ENCODE measurements at places on chromosomes 3 and 15. TPM values are rescaled to one million over a fixed set of nuclear protein-coding genes. Genes with fewer than 3 reads are reported as not detected.

GRCh38 chr15:64635499-64636495 lies 139.6 kb downstream of the RBPMS2 start:
- peak; percentile 75 for DNase-seq

Gene NOP10
- polyA plus RNA-seq = 514 TPM

- DNase-seq = peak; percentile 37
These were observed 80.9 kb downstream of the RAP2B start for GRCh38 chr3:153242896-153243295.

DNA sequence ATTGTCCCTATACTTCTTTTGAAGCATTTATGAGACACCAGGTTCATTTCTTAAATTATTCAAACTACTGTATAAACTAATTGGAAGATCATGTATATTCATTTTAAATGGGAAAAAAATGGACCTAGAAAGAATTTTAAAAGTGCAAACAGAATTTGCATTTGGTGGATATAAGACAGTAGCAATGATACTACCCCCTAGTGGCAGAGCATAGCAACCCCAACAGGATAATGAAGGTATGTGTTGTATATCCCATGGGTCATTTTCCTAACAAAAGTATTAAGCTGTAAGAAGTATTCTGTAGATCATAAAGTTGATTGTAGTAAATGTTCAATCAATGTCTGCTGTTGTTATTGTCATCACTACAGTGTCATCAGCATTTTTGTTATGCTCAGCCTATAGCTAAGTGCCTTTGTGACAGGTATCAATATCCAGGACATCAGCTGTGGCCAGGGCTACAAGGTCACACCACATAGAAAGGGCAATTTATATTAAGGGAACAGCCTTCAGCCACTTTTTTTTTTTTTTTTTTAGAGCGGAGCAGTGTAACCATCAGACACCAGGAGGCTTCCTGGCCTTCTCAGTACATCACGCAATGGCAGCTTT lies 175.8 kb downstream of the FOXB1 start:
- DNase-seq = peak; percentile 32

- DNase-seq = no peak
These were observed 46.2 kb downstream of the PTH1R start for GRCh38 chr3:46923559-46924350.

DNA sequence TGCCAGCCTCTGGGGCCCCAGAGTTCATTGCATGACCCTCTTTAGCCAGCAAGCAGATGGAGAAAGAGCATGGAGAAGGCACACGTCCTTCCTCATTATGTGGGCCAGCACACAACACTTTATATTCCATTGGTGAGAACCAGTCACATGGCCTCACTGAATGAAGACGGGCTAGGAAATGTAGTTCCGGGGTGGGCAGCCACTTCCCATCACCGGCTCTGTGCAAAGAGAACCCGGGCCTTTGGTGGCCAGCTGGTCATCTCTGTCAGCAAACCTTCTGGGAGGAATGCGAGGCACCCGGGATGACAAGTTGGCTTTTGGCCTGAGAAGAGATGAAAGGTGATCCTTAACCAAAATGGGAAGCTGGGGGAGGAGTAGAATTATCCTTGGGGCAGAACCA lies 90.2 kb upstream of the VGLL4 start:
- DNase-seq = no peak

DNA sequence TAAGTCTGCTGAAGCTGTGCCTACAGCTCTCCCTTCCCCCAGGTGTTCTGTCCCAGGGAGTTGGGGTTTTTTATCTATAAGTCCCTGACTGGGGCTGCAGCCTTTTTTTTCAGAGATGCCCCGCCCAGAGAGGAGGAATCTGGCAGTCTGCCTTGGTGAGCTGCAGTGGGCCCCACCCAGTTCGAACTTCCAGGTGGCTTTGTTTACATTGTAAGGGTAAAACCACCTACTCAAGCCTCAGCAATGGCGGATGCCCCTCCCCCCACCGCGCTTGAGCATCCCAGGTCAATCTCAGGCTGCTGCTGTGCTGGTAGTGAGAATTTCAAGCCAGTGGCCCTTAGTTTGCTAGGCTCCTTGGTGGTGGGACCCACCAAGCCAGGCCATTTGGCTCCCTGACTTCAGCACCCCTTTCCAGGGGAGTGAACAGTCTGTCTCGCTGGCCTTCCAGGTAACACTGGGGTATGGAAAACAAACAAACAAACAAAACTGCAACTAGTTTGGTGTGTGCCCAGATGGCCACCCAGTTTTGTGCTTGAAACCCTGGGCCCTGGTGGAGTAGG lies 189.4 kb downstream of the MFSD1 start:
- DNase-seq = peak; percentile 49

DNA sequence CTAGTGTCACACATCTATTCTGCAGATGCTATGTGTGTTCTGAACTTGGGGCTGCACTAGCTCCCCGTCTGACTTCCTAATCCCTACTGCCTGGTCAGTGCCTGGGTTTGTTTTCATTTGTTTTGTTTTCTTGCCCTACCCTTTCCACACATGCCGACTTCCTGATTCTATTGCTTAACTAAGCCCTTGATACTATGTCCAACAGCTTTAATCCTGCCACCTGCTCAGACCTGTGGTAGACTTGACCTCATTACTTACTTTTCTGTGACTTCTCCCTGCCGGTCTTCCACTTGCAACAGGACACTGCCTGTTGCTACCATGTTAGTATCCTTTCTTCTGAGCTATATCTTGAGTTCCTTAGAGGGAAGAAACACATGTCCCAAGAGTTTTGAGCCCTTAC lies 39.3 kb upstream of the CEMIP start:
- no peak for DNase-seq

Gene VPS8
- polyA plus RNA-seq = 10.3 TPM

DNA sequence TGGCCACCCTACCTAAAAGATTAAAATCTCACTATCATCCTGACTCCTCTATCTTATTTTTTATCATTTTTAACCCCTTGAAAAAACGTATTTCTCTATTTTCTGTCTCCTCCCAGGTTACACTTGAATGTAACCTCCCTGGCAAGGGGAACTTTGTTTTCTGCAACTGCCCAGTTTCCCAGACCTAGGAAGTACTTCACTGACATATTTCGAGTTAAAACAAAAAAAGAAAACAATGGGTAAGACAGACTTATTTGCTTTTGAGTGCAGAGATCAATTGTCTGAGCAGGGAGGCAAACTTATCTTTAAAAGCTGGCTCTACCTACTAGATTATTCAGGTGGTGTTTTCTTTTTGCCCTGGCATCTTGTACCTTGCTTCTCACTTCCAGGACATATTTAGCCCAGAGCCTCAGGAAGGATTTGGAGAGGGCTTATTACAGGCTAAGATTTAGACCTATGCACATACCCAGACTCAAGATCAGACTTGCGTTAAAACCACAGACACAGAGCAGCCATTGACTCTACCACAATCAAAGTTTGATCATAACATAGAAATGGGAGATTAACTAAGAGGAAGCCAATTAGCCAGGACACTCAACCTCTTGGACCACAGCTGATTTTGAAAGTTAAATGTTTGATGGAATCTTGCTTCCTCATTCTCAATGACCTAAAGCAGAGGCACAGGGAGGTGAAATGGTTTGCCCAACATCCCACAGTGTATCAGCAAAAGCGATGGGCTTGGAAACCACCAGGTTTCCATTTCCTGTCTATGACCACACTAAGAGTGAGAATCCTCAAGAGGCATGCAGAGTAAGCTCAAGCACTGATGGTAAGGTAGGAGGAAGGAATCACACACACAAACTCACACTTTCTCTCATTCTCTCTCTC lies 169.5 kb upstream of the THBS1 start:
- peak; percentile 90 for DNase-seq

GRCh38 chr3:64397573-64397972 lies 172.3 kb upstream of the PRICKLE2 start:
- no peak for DNase-seq

GRCh38 chr3:3815206-3815605 lies 16.0 kb downstream of the LRRN1 start:
- no peak for DNase-seq

DNA sequence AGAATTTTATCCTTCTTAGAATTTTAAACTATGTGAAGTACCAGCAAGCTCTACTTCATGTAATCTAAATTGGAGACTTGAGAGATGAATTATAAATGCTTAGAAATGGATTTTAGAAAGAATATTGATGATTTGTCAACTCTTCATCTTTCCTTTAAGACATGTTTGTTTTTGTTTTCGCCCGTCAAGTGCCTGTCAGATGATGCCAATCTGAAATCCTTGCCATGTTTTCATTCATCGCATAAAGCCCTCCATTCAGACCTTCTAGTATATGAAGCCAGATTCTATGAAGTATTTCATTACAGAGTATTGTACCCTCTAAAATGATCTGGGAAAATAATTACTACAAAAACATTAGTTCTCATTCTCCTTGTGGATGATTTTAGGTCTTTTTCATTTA lies 223.2 kb upstream of the SOX2 start:
- no peak for DNase-seq

Gene MYH15
- 1.7 TPM for polyA plus RNA-seq

Gene CDHR4
- not detected for polyA plus RNA-seq

DNA sequence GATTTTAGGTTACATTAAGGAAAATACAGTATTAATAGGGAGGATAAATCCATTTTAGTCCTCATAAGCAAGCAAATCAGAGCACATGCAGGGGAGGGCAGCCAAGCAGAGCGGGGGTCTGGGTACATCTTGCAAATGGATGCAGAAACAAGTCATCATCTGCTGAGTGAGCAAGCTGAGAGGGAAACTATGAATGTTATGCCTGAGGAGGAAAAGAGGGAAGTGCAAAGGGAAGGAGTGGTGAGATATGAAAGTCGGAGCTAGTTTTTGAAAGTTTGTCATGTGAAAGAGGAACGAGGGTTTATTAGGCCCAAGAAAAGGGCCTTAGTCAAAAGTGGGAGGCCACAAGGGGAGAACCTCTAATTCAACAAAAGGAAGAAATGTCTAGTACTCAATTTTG lies 15.4 kb downstream of the PTX3 start:
- DNase-seq = no peak

DNA sequence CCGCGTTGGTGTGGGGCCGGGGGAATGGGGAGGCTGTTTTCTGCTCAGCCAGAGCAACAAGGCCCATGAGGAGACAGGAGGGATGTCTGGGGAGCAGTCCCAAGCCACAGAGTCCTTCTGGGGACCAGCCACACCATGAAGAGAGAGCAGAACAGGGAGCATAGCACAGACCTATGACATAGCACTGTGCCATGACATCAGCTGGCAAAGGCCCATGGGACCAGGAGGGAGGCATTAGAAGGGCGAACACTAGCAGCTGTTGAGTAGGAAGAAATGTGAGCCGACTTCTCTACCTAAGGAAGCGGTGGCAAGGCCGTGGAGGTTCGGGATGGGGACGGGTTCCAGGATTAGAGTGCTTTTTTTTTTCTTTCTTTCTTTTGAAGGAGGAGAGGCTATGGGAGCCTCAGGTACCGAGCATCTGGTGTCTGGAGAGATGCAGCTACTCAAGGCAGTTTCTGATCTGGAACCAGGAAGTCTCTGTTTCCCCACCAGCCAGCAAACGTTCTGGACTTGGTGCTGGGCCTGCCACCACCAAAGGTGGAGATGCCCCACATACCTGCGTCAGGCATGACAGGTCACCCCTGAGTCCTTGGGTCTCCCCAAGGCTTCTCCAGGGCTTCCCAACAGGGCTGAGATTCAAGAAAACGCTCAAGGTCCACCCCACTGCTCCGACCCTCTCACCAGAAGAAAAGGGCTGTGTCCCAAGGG lies 77.3 kb upstream of the CGNL1 start:
- DNase-seq = no peak

DNA sequence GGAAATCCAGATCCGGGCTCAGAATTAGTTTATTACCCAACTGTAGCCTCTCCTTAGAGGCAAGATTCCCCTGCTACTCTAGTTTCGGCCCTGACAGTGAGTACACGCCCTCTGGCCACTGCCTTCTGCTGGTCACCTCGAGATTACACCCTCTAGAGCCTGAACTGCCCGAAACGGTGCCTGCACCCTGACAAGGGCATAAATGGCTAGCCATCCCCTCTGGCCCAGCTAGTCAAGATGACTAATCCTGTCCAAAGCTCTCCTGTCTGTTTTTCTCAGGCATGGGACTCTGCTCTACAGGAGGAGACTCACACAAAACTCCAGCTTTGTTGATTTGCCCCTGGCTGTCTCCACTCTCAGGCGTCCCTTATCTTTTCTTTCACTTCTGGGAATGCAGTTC lies 150.5 kb upstream of the UBE2E2 start:
- DNase-seq = no peak

GRCh38 chr3:54122324-54123002 lies at the start of gene CACNA2D3:
CACNA2D3 (plus strand) TSS chr3:54122552.
- peak; percentile 9 for DNase-seq

GRCh38 chr3:14921034-14921616 lies 26.3 kb upstream of the NR2C2 start:
- DNase-seq = peak; percentile 69

- DNase-seq = peak; percentile 57
These were observed 45.9 kb downstream of the TMEM45A start for GRCh38 chr3:100538339-100538706.

Gene C3orf49
- not detected for polyA plus RNA-seq

Gene CORO2B
- 2.6 TPM for polyA plus RNA-seq

GRCh38 chr15:31925541-31925940 lies 104.8 kb upstream of the CHRNA7 start:
- no peak for DNase-seq

Gene FEZF2
- polyA plus RNA-seq = not detected

- DNase-seq = no peak
These were observed 200.9 kb upstream of the ZPLD1 start for GRCh38 chr3:102233881-102234280.

DNA sequence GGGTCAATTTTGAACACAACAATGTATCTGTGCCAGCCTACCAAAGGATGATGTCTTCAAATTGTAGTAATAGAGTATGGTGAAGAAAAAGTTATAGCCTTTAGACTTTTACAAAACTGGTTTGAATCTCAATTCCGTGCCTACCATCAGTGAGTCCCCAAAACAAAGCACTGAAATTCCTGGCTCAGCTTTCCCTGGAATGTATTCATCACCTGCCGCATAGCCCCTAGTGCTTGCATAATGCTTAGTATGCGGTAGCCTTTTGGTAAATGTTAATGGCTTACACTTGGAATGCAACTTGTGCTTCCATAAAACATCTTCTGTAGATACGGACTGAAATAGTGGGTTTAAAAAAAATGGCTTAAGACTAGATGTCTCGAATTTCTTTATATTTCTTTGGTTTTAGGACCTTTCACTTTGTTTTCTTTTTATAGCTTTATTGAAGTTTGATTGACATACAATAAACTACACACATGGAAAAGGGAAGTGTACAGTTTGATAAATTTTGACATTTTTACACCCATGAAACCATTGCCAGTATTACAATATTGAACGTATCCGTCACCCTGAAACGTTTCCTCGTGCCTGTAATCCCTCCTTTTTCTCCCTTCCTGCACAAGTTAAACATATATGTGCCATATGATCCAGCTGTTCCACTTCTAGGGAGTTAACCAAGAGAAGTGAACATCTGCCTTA lies 12.1 kb downstream of the SACM1L start:
- DNase-seq = no peak

GRCh38 chr3:107989661-107990060 lies 101.2 kb downstream of the CD47 start:
- no peak for DNase-seq
